ENCODE measurements at places on chromosomes 2 and 18.
A peak's percentile ranks its signal among the peaks of the same experiment; 100 is the strongest.

GRCh38 chr2:239440511-239440959, 39.7 kb upstream of the HDAC4 start:
- no peak for DNase-seq

DNA sequence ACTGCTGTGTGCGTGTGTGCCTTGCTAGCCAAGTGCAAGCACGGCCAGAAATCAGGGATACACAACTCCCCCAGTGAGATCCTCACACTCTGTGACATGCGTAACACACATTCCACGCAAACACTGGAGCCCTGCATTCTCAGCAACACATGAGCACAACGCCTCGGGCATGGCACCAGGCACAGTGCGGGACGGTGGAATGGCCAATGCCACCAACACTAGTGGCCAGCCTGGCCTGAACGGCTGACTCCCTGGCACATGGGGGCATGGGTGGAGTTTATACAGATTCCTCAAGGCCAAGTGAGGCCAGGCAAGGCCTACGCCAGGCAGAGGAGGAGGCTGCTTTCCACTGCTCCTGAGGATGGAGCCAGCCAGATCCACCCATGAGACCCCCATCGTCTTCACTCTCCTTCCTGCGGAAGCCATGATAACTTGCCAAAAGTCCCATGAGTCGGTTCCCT, 56.2 kb downstream of the ANKMY1 start:
- DNase-seq = no peak

DNA sequence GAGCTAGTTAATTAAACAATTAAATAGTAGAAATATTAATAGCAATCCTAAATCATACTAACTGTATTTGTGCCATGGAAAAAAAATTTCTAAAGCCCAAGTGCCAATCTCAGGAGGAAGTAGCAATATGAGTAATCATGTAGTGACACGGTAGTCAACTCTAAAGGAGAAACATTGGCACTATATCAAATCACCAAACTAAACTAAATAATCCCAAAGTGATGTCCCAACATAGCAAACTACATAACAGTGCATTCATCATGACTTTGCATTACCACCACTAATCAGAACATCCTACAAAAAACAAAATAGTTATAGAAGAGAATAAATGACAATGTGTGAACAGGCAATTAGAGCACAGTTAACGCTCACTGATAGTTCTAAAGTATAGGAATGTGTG, 195.1 kb downstream of the EXOC6B start:
- DNase-seq = no peak

GRCh38 chr2:237774811-237775553, 23.6 kb upstream of the RBM44 start:
- peak; percentile 87 for DNase-seq

GRCh38 chr2:30366199-30366691, 80.8 kb upstream of the LCLAT1 start:
- DNase-seq = no peak

DNA sequence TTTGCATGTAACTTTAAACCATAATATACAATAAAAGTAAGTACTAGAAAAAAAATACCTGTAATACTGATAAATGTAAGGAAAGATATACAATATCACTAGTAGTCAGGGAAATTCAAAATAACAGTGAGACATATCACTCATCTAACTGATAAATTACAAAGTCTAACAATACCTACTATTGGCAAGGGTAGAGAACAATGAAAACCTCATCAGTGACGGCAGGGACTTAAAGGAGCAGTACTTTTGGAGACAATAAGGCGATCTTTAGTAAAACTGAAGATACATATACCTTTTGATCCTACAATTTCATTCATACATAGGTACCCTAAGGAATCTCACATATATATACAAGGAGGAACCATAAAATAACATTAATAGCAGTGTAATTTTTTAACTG, 24.9 kb downstream of the C2orf76 start:
- no peak for DNase-seq

DNA sequence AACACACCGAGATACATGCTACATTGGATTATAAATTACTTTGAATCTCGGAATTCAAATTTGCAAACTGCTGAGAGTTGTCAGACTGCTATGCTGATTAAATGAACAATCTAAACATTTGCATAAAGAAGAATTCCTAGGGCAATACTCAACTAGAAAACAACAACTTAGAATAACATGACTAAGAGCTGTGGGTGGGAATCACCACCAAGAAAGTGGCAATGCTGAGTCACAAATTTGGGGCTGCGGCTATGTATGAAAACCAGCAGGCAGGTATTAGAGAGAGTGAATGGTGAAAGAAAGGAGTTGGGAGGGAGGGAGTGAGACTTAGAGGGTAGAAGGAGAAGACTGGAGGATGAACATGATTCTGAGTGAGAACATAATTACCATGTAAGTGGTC, 559.5 kb downstream of the PIK3C3 start:
- no peak for DNase-seq

GRCh38 chr2:64562148-64562784, 38.1 kb downstream of the AFTPH start:
- DNase-seq = no peak

DNA sequence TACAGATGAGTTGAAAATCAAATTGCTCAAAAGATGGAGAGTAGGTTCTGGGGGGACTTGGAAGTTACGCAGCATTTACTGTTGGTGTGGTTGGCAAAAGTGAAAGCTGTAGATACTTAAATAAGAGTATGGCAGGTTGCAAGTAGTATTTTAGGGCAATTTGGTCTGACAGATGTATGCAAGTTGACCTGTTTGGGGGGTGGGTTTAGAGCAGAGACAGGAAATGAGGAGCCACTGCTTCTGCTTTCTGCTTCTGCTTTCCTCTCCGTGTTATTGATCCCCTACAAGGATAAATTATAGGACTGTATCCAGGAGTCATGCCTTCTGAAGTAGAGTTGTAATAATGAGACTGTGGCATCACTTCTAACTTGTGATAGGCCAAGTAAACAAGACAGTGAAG, 71.2 kb downstream of the EPAS1 start:
- no peak for DNase-seq

- no peak for DNase-seq
Measured at GRCh38 chr2:217956586-217957457, 46.0 kb downstream of the TNS1 start.

GRCh38 chr2:124834331-124834730, 809.2 kb downstream of the CNTNAP5 start:
- DNase-seq = no peak

DNA sequence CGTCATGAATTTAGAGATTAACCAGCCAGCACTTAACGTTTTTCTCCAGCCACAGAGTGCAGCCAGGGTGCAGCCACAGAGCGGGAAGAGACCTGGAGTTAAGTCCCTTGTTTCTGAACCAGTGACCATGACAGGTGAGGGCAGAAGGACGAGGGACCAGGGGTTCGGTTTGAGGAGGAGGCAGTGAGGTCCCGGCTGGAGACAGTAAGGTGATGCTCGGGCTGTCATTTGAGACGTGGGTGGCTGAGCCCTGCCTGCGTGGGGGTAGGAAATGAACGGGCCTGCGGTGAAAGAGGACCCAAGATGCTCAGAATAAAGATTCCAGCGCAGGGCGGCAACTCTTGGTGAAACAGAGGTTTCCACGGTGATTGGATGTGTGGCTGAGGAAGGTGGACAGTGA, 205.9 kb downstream of the SNTG2 start:
- DNase-seq = no peak

DNA sequence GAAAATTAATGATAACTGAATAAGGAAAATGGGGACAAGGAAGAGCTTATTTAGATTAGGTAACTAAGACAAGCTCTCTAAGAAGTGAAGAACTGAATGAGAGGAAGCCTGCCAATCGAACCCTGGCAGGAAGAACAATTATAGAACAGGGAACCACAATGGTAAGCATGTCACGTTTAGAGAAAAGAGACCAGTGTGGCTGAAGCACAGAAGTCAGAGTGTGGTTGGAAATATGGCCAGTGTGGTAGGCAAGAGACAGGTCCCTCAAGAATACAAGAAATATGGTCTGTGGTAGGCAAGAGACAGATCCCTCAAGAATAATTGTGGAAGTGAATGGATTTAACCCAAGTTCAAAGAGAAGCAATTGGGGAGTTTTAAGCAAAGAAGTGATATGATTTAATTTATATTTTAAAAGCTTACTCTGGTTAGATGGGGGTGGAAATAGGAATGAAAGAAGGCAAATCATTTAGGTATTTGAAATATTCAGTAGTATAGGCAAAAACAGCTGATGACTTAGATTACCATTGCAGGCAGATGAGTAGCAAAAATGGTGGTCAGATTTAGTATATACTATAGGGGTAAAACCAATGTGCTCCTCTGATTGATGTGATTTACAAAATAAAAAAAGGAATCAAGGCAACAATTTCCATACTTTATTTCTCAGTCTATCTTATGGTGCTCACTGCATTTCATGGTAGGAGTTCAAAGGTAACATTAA, 38.8 kb upstream of the ERMN start:
- DNase-seq = no peak

DNA sequence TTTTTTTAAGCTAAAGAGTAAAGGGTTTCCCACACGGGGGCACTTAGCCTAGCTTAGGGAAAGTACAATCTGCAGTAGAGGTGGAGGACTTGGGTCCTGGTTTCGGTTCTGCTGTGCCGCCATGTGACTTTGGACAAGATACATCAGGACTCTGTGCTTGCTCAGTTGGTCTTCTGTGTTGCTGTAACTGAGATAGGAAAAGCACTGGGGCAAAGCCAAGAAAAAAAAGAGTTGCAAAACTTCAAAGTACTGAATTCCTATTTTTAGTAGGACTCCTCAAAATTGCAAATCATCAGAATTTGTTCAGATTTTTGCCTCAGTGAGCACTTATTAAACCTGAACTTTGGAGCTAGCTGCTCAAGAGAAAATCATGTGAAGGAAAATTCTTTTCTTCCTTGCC, 96.3 kb upstream of the STON1 start:
- DNase-seq = no peak

DNA sequence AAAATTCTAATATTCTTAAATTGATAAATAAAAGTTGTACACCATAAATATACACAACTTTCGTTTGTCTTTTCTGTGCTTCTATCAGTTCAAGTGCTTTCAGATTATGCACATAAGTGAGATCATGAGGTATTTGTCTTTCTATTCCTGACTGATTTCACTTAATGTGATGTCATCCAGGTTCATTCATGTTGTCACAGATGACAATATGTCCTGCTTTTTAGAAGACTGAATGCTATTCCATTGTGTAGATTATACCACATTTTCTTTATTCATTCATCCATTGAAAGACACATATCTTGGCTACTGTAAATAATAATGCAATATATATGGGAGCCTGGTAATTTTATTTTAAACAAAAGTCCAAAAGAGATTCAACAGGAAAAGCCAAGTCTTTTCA, 190.1 kb upstream of the ERBB4 start:
- DNase-seq = no peak

- DNase-seq = no peak
Measured at GRCh38 chr2:71595569-71595968, 142.2 kb downstream of the DYSF start.

- DNase-seq = no peak
Measured at GRCh38 chr2:506451-506850, 170.8 kb downstream of the TMEM18 start.

- DNase-seq = no peak
Measured at GRCh38 chr2:236565879-236566402, 3.7 kb upstream of the ACKR3 start.

GRCh38 chr2:203637471-203638167, 68.8 kb upstream of the CD28 start:
- DNase-seq = no peak

DNA sequence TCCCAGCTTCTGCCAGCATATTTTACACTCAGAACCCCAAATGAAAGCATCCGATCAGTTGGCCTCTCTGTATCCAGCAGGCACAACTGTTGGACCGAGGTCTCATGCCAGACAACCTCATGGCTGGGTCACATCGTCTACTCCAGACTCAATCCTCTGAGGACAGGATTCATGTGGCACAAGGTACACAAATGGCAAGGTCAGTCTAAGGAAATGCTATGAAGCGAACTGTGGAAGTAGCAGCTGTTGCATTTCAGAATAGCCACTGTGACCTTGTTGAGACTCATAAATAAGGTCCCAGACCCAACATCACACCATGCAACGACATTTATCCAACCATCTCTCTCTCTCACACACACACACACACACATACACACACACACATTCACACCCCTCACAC, 7.1 kb upstream of the FZD7 start:
- DNase-seq = no peak

GRCh38 chr18:59386909-59387686, 28.0 kb upstream of the LMAN1 start:
- no peak for DNase-seq

DNA sequence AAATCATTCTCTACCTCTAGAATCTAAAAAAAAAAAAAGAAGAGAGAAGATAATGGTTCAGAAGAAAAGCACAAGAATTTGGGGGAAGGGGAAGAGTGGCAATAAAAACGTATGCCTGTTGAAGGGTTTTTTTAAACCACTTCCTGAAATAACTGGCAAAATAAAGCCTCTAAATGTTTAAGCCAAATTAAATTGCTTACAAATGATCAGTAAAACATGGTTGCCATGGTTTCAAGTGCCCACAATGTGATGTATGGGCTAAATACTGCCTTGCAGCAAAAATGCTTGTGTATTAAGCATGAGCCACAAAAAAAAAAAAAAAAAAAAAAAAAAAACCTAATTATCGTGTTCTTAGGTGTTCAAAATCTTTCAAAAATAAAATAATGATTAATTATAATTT, 60.8 kb downstream of the RBM43 start:
- no peak for DNase-seq

GRCh38 chr2:188705191-188705590, 269.0 kb upstream of the COL3A1 start:
- no peak for DNase-seq

DNA sequence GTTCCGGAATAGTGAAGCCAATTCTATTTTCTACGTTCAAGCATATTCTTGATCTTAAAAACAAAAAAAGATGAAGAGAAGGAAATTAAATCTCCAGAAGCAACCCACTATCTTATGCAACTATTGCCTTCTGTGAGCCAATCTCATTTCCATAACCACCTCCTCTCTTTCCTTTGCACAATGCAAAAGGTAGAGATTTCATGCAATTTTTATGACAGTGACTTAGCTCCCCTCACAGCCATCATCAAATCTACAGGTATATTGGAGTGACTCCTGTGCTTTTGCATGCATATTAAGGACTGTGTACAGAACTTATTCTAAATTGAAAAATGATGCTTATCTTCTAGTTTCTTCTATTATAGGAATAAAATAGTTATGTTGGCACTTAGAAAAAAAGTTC, 191.8 kb downstream of the DCC start:
- no peak for DNase-seq

- no peak for DNase-seq
Measured at GRCh38 chr2:120638450-120638849, 97.2 kb upstream of the GLI2 start.

Data from NCI-H2029 (cell line).